ENCODE measurements at places on chromosomes 1 and 21.

DNA sequence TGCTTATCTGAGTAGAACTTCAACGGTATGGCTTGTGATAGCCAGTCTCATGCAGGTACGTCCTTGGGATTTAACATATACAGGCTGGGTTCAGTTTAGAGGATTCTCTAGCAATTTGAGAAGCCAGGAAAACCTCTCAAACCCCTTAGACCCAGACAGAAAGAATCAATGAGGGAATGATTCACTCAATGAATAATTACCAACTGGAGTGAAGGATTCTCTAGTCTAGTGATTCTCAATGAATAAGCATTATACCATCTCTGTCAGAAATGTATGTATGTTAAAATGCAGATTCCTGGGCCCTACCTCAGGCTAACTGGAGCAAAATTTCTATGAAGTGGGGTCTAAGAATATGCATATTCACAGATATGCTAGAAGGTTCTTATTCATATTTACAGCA lies 54.5 kb upstream of the APP start:
- DNase-seq: no peak

DNA sequence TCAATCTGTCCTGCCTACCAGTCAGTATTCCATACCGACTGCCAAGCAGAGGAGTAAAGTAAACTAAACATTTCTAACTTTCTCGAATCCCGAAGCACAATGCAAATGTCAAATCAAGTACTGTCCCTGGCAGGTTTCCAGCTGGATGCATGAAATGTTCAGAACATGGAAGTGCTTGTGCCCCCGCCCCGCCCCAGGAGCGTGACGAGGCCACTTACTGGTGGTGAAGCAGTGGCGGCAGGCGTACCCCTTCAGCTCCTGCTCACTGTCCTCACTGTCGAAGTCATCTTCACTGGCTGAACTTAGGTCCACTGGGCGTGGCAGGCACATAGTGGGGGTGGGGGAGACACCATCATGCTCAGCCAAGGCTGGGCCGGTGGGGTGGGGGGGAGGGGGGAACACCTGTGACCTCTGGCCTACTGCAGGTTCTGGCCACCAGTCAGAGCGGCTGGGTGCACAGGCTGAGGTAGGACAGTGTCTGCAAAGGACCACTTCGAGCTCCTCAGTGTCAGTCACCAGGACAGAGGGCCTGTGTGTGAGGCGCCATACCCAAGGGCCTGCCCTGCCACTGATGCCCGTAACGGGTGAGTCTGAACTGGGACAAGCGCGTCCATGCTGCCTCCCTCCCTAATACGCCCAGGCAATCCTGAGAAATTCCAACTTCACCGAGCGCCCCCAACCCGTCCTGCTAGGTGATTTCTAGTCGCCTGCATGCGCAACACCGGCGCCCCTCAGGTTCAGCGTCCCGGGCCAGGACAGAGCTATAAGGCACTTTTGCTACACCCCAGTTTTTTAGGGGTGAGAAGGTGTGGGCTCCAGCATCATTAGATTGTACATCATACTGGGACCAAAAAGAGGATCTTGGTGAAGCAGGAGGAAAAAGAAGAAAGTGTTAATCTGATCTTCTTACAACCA lies 46.9 kb downstream of the SLC45A1 start:
- no peak for DNase-seq

DNA sequence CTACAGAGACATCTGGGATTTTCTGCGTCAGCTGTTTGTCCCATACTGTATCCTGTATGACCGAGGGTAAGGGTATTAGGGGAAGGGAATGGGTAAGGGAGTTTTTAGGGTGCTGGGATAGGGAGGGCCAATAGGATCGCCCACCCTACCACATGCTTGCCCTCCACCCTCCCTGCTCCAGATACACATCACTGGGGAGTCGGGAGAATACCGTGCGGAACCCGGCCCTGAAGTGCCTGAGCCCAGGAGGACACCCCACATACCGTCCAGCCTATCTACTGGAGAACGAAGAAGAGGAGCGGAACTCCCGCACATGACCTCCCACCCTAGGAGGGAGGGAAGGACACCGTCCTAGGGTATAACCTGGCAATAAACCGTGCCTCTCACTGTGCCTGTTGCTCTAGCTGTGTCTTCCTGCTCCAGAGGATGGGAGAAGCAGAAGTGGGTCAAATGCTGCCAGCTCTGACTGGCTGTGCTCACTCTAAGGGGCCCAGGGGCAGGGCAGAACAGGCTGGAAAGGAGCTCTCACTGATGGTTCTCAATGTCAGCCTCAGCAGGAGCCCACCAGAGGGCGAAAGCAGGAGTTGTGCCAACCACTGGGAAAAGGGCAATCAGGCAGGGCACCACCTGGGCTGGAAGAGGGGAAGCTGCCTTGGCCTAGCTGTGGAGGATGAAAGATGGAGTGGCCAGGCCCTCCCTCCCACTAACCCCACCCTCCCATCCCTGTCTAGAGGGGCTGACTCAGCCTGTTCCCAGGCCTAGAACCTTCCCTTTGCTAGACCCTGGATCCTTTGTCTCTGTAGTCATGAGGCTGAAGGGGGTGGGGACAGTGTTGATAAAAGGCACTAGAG lies 440 bp upstream of the LENEP start:
- peak; percentile 49 for DNase-seq

DNA sequence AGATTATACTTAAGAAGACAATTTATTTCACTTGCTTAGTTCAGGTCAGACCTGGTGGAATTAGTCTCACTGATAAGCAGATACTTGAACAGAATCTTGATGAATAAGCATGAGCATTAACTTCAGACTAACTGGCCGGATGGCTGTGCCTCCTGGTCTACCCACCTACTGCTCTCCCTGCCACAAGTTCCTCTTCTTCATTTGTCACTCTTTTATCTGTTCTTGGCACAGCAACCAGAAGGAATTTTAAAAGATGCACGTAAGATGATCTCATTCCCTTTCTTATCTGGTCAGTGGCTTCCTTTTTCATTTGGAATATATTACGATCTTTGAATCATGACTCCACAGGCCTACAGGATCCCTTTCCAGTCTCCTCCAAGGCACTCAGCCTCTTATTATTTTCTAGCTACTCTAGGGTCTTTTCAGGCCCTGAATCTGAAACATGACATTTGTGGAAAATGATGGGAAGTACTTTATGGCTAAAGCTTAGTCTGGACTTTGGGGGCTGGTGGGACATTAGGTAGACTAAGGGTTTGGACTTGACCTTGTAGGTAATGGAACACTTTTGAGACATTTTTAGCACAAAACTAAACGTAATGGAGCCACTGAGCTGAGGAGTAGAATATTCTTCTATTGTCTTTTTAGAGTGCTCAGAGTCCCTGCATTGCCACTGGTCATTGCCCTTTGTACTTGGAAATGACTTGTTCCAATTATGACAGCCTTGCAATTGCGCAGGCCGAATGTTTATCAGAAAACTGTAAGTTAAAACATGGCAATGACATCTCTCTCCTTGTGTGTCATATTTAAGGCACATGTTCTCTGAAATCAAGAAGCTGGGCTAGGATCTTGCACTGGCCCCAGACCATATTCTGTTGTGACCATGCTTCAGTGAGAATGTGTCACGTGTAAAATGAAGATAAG lies 16.0 kb downstream of the ST6GALNAC3 start:
- no peak for DNase-seq

- no peak for DNase-seq
These were observed 86.7 kb downstream of the PEX14 start for GRCh38 chr1:10561497-10561896.

- DNase-seq: no peak
These were observed 37.2 kb downstream of the ETNK2 start for GRCh38 chr1:204114606-204115005.

GRCh38 chr1:20223106-20223505 lies 36.8 kb upstream of the PLA2G2C start:
- no peak for DNase-seq

- no peak for DNase-seq
These were observed 24.8 kb downstream of the ZNHIT6 start for GRCh38 chr1:85683292-85684025.

DNA sequence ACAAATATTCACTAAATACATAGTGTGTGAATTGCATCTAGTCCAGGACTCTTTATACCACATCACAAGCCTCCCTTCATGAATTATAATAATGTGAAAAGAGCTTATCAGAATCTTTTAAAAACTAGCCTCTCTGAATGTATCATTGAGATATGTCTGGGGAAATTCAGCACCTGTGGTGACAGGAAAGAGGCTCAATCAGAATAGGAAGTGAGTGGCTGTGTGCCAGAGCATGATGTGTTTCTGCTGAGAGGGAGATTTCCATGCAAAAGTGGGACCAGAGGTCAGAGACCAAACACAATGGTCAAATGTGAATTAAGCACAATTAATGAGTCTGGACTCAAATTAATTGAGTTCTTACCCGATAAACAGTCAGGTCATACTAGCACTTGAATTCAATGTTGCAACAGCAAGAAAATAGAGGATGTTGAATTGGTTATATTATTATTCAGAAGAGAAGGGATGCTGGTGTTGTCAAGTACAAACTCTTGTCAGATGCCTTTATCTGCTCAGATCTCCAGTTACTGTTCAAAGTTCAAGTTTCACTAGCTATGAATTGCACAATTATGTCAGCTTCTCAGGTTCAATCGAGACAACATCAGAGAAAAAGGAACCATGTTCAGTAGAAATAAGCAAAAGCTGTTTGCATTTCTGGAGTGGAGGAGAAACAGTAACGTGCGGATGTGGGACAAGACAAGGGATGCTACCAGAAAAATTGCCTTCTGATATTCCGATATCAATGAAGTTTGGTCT lies 226.2 kb downstream of the ZNF326 start:
- no peak for DNase-seq

DNA sequence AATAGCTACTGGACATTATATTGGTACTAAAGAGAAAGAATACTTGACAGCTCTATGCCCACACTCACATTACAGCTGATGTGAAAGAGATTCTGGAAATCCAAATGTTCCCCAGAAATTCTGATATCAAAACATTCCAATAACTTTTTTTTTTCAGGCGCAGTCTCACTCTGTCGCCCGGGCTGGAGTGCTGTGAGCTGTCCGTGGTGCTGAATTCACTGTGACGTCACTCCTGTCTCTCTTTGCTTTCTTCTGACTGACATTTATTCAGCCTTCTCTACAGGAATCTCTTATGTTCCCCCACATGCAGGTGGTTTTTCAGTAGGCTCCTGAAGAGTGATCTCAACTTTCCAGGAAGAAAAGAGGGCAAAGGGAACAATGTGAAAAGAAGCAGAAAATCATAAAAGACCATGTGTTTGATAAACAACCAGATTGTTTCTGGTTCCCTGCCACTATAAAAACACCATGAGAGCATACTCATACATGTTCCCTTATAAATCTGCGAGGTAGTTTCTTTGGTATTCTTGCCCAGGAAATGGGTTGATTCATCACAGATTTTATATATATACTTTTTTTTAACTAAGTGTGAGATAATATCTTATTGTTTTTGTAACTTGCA lies 6.2 kb downstream of the S100A7A start:
- peak; percentile 60 for DNase-seq

DNA sequence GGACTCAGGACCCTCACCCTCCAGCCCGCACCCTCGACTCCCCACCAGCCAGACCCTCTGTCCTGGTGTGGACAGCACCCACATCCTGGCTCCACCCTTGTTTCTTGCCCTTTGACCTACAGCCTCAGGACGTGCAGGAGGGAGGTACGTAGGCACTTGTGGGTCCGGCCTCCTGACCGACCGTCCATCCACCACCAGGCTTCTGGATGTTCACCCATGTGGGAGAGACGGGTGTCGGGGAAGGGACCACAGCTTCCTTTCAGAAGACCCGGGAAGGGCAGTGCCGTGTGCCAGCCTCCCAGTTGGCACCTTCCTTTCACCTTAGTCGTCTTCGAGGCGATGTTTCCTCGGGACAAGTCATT lies 61.4 kb downstream of the PRKCZ start:
- DNase-seq: no peak

GRCh38 chr1:238606896-238607295 lies 716.2 kb upstream of the ZP4 start:
- peak; percentile 6 for DNase-seq

DNA sequence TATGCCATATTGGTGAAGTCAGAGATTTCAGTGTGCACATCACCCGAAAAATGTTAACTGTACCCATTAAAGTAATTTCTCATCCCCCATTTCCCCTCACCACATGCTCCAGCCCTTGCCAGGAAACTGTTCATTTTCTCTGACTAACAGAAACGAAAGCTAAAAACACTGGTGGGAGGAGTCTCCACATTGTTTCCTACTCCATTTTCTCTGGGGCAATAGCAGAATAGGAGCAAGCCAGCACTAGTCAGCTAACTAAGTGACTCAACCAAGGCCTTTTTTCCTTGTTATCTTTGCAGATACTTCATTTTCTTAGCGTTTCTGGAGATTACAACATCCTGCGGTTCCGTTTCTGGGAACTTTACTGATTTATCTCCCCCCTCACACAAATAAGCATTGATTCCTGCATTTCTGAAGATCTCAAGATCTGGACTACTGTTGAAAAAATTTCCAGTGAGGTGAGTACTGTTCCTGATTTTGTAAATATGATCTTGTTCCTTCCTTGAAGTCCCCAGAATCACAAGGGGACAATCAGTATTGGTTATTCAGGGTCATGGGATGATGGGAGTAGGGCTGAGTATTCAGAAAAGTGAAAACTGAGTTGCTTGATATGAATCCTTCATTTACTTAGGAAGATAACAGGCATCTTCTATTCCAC lies at the start of gene IFI16:
Gene IFI16, plus strand, starts transcription at position 204 of the 658 bp plus-strand sequence. CDS start 4,774 bp downstream, outside the sequence.
- DNase-seq: peak; percentile 95

DNA sequence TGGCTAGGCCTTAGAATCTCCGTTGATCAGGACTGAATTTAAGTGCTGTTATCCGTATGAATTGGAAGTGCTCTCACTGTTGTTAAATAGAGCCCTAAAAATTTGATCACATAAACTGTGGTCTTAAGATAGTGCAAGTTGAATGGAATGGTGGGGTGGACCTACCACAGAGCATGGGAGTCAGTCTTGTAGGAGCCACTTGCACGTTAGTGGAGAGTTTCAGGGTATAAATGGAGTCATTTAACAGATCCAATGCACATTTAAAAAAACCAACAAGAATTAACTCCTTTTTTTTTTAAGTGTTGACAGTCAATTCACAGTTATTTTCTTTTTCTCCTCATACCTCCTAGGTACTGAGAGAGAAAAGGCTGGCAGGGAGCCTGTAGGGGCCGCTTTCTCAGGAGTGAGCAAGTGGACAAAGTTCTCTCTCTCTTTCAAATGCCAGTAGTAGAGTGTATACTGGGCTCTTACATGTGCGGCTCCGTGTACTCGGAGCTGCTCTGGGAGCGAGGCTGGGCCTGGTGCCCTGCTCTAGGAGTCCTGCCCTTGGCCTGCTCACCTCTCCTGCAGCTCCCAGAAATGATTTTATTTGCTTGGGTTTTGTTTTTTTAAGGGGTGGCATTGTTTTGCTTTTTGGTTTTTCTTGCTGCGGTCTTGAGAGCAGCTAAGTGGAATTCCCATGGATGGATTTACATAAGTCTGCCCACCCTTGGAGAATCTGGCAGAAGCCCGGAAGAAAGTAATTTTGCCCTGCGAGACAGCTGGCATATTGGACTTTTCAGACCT lies 91.3 kb downstream of the ATP5PO start:
- DNase-seq: no peak

GRCh38 chr1:5906116-5906515 lies 86.1 kb downstream of the NPHP4 start:
- no peak for DNase-seq

GRCh38 chr1:220498188-220498587 lies 29.7 kb upstream of the MARK1 start:
- no peak for DNase-seq
